Vagina (tissue), 2 donors: ENCODE measurements at places on chromosomes 11 and 22.

DNA sequence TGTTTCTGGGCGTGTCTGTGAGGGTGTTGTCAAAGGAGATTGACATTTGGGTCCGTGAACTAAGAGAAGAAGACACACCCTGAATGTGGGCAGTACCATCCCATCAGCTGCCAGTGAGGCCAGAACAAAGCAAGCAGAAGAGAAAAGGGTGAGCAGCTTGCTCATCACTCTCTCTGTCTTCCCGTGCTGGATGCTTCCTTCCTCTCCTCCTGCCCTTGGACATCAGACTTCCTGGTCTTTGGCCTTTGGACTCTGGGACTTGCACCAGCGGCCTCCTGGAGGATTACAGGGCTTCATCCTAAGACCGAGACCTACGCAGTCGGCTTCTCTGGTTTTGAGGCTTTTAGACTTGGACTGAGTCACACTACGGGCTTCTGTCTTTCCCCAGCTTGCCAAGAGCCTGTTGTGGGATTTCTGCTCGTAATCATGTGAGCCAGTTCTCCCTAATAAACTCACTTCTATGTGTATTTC, 18.8 kb downstream of the APOL2 start:
- DNase-seq: no peak
- H3K4me1 ChIP-seq: no peaks in the 10 kb centered on the region
- H3K36me3 ChIP-seq: no peaks in the 10 kb centered on the region

DNA sequence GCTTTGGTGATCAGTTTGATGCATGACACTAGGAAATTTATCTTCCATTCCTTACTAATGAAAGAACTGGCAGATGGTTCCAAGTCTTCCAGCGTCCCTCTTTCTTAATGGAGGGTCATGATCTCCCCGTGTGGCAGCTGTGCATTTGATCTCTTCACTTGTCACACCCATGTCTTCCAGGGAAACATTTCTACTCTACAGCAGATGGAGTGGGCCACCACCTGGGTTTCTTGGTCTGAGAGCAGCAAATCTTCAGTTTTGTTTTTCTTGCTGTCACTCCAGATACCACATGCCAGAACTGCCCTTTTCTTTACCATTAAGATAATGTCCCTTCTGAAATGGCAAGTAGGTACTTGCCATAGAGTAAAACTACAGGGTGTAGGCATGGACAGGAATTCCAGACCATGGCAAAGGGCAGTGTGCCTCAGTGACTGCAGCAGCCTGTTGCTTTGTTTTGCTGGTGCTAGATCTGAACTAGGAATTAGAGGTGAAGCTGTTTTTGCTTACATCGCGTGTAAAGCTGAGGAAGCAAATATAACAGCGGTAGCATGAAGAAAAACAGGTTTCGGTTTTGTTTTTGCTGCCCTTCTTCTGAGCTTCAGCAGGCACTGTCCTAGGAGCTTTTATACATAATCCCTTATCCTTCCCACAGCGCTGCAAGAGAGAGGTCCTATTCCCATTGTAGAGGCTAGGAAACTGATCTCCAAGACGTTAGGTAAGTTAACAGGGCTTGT, 20.7 kb upstream of the C11orf96 start:
- no peaks in the 10 kb centered on the region for H3K27me3 ChIP-seq
- H3K4me1 ChIP-seq: peaks cover 47% of the 10 kb centered on the region
- H3K4me3 ChIP-seq: no peak overlapping the region
- H3K36me3 ChIP-seq: peaks cover 15% of the 10 kb centered on the region
- DNase-seq: no peak

- H3K27me3 ChIP-seq: no peaks in the 10 kb centered on the region
- no peaks in the 10 kb centered on the region for H3K4me1 ChIP-seq
- no peak overlapping the region for H3K27ac ChIP-seq
- no peak for DNase-seq
- no peaks in the 10 kb centered on the region for H3K36me3 ChIP-seq
Measured at GRCh38 chr22:37362621-37363020, 64.7 kb downstream of the ELFN2 start.

- no peaks in the 10 kb centered on the region for H3K27me3 ChIP-seq
- no peak for DNase-seq
- peaks cover 23% of the 10 kb centered on the region for H3K4me1 ChIP-seq
- H3K4me3 ChIP-seq: no peak overlapping the region
Measured at GRCh38 chr11:66967670-66968425, 7.3 kb upstream of the C11orf86 start.

DNA sequence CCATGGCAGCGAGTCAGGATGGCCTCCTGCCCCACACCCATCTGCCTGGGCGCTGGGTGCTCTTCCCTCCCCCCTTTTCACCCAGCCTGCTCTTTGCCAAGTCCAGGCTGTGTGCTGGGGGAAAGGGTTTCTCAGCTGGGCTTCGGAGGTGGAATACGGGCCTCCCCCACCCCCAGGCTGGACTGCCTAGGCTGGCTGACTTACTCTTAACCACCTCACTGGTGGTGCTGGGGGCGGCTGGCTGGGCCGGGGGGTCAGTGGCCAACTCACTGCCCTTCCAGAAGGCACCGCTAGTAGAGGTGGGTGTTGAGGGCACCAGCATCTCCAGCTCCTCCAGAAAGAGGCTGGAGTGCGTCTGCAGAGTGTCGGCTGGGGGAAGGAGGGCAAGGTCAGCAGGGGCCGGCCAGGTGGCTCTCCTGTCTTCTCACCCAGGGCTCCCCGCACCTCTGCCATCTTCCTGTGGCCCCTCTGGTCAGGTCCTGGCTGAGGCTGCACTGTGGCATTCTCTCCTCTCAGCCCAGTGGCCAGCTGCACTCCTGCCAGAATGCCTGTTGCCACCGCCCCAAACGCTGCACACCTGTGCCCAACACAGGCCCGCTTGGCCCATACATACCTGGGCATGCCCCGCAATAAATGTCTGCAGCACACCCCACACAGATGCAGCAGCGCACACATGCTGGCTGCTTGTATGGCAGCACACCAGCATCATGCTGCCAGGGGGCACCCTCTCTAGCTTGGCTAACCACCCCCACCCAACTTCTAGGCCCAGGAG, 9.7 kb downstream of the PITPNM1 start:
- H3K4me3 ChIP-seq: no peak overlapping the region
- no peaks in the 10 kb centered on the region for H3K36me3 ChIP-seq
- H3K27me3 ChIP-seq: no peaks in the 10 kb centered on the region
- no peak overlapping the region for H3K27ac ChIP-seq
- H3K4me1 ChIP-seq: no peaks in the 10 kb centered on the region

- H3K4me3 ChIP-seq: no peak overlapping the region
- no peak for DNase-seq
- no peaks in the 10 kb centered on the region for H3K27me3 ChIP-seq
- H3K27ac ChIP-seq: no peak overlapping the region
Measured at GRCh38 chr11:123590296-123590912, 64.0 kb downstream of the SCN3B start.

GRCh38 chr11:72636376-72636775, 37.8 kb downstream of the PDE2A start:
- H3K27ac ChIP-seq: no peak overlapping the region
- H3K4me1 ChIP-seq: no peaks in the 10 kb centered on the region
- no peaks in the 10 kb centered on the region for H3K36me3 ChIP-seq
- H3K4me3 ChIP-seq: no peak overlapping the region
- DNase-seq: no peak
- H3K27me3 ChIP-seq: no peaks in the 10 kb centered on the region

GRCh38 chr11:44726283-44727113, at the start of gene TSPAN18:
TSPAN18 (plus strand) TSS chr11:44726962; CDS start chr11:44906417, 179,455 bp downstream.
- H3K4me1 ChIP-seq: peaks cover 36% of the 10 kb centered on the region
- peak within 1 kb of the TSS; percentile 74 for H3K27ac ChIP-seq
- DNase-seq: no peak
- H3K4me3 ChIP-seq: peak within 1 kb of the TSS; percentile 54
- no peaks in the 10 kb centered on the region for H3K27me3 ChIP-seq
- H3K36me3 ChIP-seq: no peaks in the 10 kb centered on the region

DNA sequence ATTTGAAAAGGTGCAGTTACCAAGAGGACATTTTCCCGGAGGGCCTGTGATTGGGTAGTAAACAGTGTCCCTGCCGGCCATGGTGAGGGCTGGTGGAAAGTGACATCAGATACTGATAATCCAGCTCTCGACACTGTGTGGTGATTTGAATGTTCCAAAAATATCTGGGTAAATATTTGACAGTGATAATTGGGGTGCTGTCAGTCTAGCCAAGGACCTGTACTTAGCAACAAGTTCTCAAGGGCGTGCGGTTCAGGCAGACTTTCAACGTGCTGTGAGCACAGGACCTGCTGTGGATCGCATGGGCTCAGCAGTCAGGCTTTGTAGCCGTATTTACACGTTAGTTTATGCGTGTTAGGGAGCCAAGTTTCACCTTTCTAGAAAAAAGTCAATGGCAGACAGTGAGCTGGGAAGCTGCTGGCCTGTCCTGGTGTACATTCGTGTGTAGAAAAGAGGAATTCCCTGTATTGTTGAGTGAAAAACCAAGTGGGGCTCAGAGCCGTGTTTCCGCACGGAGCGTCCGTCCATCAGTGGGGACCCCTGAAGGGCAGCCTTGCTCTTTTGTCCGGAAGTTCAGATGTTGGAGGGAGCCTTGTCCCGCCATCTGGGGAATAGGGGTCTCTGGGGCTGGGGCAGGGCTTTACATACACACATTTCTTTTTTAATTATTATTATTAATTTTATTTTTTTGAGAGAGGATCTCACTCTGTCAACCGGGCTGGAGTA, 11.3 kb downstream of the TRMU start:
- no peak overlapping the region for H3K27ac ChIP-seq
- no peaks in the 10 kb centered on the region for H3K4me1 ChIP-seq
- no peak overlapping the region for H3K4me3 ChIP-seq
- no peak for DNase-seq

- DNase-seq: no peak
- H3K36me3 ChIP-seq: no peaks in the 10 kb centered on the region
- H3K27ac ChIP-seq: no peak overlapping the region
- no peaks in the 10 kb centered on the region for H3K27me3 ChIP-seq
Measured at GRCh38 chr11:19842505-19842904, 129.9 kb downstream of the NAV2 start.

DNA sequence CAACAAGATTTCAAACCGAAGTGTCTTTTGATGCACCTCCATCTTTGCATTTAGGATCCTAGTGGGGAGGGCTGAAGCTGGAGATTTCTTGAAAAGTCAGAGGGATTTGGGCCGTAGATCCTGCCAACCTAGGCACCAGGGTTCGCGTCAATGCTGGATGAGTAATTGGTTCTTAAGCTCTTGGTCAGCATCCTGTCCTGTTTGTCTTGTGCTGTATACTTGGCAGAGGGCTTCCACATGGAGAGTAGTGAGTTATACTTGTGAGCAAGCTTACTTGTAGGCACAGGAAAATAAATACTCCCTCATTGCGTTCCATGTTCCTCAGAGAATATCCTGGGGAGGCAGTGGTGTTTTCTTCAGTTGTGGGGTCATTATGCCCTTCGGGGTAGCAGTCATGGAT, 12.6 kb downstream of the INSC start:
- DNase-seq: peak; percentile 72
- H3K4me1 ChIP-seq: no peaks in the 10 kb centered on the region
- no peaks in the 10 kb centered on the region for H3K36me3 ChIP-seq
- H3K27ac ChIP-seq: no peak overlapping the region
- no peak overlapping the region for H3K4me3 ChIP-seq
- H3K27me3 ChIP-seq: no peaks in the 10 kb centered on the region

DNA sequence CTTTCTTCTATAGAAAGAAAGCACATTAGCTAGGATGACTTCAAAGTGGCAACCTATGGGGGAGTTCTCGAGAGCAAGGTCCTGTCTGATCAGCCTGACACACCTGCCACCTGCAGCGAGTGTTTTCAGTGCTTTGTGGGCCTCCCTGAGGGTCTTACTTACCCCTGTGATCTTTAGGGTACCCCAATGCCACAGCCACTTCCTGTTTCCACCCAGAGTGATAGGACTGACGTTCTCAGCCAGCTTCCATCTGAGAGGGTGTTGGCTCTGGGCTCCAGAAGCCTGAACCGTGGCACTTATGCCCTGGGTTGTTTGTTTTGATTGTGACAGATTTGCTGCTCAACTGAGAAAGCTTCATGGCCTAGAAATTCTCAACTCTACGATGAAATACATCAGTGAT, 21.7 kb upstream of the ANKK1 start:
- no peaks in the 10 kb centered on the region for H3K27me3 ChIP-seq
- no peak overlapping the region for H3K4me3 ChIP-seq
- H3K36me3 ChIP-seq: no peaks in the 10 kb centered on the region
- H3K27ac ChIP-seq: no peak overlapping the region
- DNase-seq: peak; percentile 60

GRCh38 chr11:17218403-17218802, 10.6 kb upstream of the PIK3C2A start:
- no peak for DNase-seq
- no peaks in the 10 kb centered on the region for H3K4me1 ChIP-seq
- no peaks in the 10 kb centered on the region for H3K36me3 ChIP-seq
- H3K27me3 ChIP-seq: no peaks in the 10 kb centered on the region

GRCh38 chr11:1870721-1871466, 18.0 kb downstream of the LSP1 start:
- peaks cover 91% of the 10 kb centered on the region for H3K4me1 ChIP-seq
- H3K36me3 ChIP-seq: no peaks in the 10 kb centered on the region
- DNase-seq: no peak
- H3K27me3 ChIP-seq: no peaks in the 10 kb centered on the region

DNA sequence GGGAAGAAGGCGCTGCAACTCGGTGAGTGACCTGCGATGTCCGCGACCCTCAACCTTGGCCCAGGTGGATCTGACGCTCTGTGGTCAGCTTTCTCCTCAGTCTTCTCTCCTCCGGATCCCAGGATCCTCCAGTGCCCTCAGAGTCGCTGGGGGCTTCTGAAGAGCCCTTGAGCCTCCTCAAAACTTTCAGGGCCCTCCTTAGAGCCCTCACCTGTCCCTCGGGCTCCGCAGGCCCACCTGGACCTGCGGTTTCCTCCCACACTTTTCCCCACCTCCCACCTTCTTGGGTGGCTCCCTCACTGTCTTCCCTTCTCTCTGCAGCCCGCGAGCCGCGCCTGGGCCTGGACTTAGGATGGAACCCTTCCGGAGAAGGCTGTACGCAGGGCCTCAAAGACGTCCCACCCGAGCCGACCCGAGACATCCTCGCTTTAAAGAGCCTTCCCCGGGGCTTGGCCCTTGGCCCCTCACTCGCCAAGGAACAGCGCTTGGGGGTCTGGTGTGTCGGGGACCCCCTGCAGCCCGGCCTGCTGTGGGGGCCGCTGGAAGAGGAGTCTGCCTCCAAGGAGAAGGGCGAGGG, 335 bp downstream of the ZNF408 start:
- no peaks in the 10 kb centered on the region for H3K27me3 ChIP-seq
- no peak for DNase-seq
- peaks cover 56% of the 10 kb centered on the region for H3K4me1 ChIP-seq
- H3K36me3 ChIP-seq: no peaks in the 10 kb centered on the region
- H3K27ac ChIP-seq: peak overlapping the region; percentile 95
- H3K4me3 ChIP-seq: peak overlapping the region; percentile 93

DNA sequence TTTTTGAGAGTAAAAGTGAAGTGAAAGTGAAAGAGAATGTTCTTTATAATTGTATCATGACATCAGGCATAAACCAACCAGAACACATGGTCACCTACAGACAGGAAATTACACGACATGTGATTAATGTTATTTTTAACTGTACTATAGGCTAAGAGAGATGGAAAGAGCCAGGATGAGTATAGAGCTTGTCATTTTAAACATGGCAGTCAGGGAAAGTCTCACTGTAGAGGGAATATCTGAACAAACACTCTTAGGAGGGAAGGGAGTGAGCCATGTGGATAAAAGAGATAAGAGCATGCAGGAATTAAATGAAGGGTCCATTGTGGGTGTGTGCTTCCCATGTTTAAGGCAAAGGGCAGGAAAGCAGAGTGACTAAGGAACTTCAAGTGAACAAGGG, 599.1 kb upstream of the FAT3 start:
- DNase-seq: no peak
- no peak overlapping the region for H3K4me3 ChIP-seq
- H3K4me1 ChIP-seq: no peaks in the 10 kb centered on the region
- no peaks in the 10 kb centered on the region for H3K36me3 ChIP-seq
- no peaks in the 10 kb centered on the region for H3K27me3 ChIP-seq
- H3K27ac ChIP-seq: no peak overlapping the region

- H3K27me3 ChIP-seq: no peaks in the 10 kb centered on the region
- H3K27ac ChIP-seq: no peak overlapping the region
- H3K36me3 ChIP-seq: no peaks in the 10 kb centered on the region
- H3K4me1 ChIP-seq: no peaks in the 10 kb centered on the region
Measured at GRCh38 chr11:17486646-17487045, 10.0 kb upstream of the ABCC8 start.
